ENCODE measurements at places on chromosomes 4 and X. TPM values are rescaled to one million over a fixed set of nuclear protein-coding genes. Genes with fewer than 3 reads are reported as not detected.

- DNase-seq = no peak
These were observed 72.4 kb upstream of the ANXA10 start for GRCh38 chr4:168019921-168020320.

DNA sequence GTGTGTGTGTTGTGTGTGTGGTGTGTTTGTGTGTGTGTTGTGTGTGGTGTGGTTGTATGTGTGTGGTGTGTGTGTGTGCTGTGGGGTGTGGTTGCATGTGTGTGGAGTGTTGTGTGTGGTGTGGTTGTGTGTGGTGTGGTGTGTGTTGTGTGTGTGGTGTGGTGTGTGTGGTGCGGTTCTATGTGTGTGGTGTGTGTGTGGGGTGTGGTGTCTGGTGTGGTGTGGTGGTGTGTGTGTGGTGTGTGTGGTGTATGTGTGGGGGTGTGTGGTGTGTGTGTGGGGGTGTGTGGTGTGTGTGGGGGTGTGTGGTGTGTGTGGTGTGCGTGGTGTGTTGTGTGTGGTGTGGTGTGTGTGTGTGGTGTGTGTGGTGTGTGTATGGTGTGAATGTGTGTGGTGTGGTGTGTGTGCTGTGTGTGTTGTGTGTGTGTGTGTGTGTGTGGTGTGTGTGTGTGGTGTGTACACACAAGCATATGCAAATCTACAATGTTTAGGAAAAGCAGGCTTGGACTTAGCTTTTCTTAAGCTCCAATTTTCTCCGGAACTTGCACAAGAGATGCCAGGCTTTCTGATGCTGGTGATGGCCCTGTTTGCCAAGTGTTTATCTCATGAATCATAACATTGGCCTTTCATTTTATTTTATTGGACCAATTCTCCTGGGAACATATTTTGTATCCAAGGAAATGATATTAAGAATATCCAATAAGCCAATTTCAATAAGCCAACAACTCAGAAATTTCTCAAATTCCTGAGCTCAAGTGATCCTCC lies 148.7 kb downstream of the SPATA18 start:
- DNase-seq = peak; percentile 17

DNA sequence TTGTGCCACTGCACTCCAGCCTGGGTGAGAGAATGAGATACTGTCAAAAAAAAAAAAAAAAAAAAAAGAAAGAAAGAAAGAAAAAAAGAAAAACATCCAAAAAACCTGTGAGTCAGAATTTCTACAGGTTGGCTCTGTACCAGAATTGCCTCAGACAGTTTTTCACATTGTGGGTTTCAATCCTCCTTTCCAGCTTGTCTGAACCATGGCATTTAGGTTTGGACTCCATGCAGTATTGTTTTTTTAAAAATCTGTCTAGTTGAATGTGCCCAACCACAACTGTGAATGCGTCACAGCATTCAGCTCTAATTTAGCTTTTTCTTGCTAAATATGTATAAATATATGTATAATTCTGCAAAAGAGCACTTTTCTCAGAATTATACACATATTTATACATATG lies 31.4 kb upstream of the ARSH start:
- no peak for DNase-seq

The BCLAF3 gene
- total RNA-seq = 3.4 TPM
